Activated CD4-positive, alpha-beta T cell treated with anti-CD3 and anti-CD28 coated beads, Interleukin-2, amount 10 ng/mL, durations not matched to agents 24 days and 14 days (primary cell): ENCODE measurements at places on chromosomes 4 and X. TPM values are rescaled to one million over a fixed set of nuclear protein-coding genes. Genes with fewer than 3 reads are reported as not detected.

DAPP1 gene
- 28.4 and 29.5 TPM in 2 replicates for total RNA-seq

FGFBP1 gene
- total RNA-seq = not detected in 2 replicates

GPR119 gene
- total RNA-seq = not detected in 2 replicates

- H3K4me1 ChIP-seq = peaks cover 15% of the 10 kb centered on the region
- no peaks in the 10 kb centered on the region for H3K36me3 ChIP-seq
- peaks cover 53% of the 10 kb centered on the region for H3K27me3 ChIP-seq
- no peak overlapping the region for H3K4me3 ChIP-seq
- DNase-seq = no peak
Observed at GRCh38 chr4:86596807-86597206, 2.7 kb downstream of the PTPN13 start.

DNA sequence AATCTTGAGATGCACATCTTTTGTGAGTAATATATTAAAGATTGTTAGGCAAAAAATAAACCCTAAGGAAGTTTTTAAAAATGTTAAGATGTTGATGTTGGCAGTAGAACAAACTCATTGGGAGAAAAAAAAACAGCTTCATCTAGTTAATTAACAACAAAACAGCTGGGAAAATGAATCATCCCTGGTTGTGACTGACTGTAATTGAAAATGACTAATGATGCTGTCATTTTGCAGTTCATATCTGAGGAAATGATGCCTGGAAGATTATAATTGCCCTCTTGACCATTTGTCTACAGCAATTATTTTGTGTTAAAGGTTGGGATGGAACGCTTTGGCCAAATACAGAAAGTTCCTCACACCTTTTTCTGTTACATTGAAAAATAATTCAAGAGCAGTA, 760.4 kb upstream of the FTHL17 start:
- no peaks in the 10 kb centered on the region for H3K4me1 ChIP-seq
- no peak for DNase-seq
- H3K36me3 ChIP-seq = no peaks in the 10 kb centered on the region
- H3K27ac ChIP-seq = no peak overlapping the region

GRCh38 chr4:152860046-152860445, 76.1 kb upstream of the FHDC1 start:
- H3K36me3 ChIP-seq = peaks cover 4% of the 10 kb centered on the region
- H3K27ac ChIP-seq = no peak overlapping the region
- H3K27me3 ChIP-seq = no peaks in the 10 kb centered on the region
- H3K4me1 ChIP-seq = no peaks in the 10 kb centered on the region

GRCh38 chrX:153804100-153804595, 9.7 kb downstream of the SSR4 start:
- no peaks in the 10 kb centered on the region for H3K4me1 ChIP-seq
- no peak overlapping the region for H3K27ac ChIP-seq
- no peak for DNase-seq
- H3K4me3 ChIP-seq = no peak overlapping the region
- no peaks in the 10 kb centered on the region for H3K36me3 ChIP-seq
- no peaks in the 10 kb centered on the region for H3K27me3 ChIP-seq

GRCh38 chrX:17597836-17598439, 139.4 kb upstream of the SCML1 start:
- peaks cover 6% of the 10 kb centered on the region for H3K4me1 ChIP-seq
- no peak overlapping the region for H3K4me3 ChIP-seq
- DNase-seq = no peak
- no peak overlapping the region for H3K27ac ChIP-seq

- H3K27ac ChIP-seq = peak overlapping the region; percentile 95
- peaks cover 10% of the 10 kb centered on the region for H3K4me1 ChIP-seq
- peak overlapping the region; percentile 92 for H3K4me3 ChIP-seq
- DNase-seq = peak; percentile 75
- H3K36me3 ChIP-seq = peaks cover 11% of the 10 kb centered on the region
Observed at GRCh38 chrX:80808881-80809411, 731 bp downstream of the BRWD3 start.

GRCh38 chr4:4559596-4559995, 17.7 kb upstream of the STX18 start:
- no peak overlapping the region for H3K27ac ChIP-seq
- peaks cover 2% of the 10 kb centered on the region for H3K4me1 ChIP-seq
- no peaks in the 10 kb centered on the region for H3K27me3 ChIP-seq
- DNase-seq = no peak
- no peaks in the 10 kb centered on the region for H3K36me3 ChIP-seq

GRCh38 chr4:98544818-98545414, 113.5 kb downstream of the TSPAN5 start:
- DNase-seq = peak; percentile 66
- peaks cover 20% of the 10 kb centered on the region for H3K4me1 ChIP-seq
- peaks cover 2% of the 10 kb centered on the region for H3K36me3 ChIP-seq

GRCh38 chr4:85180533-85180932, 214.0 kb upstream of the WDFY3 start:
- H3K4me3 ChIP-seq = no peak overlapping the region
- no peaks in the 10 kb centered on the region for H3K4me1 ChIP-seq
- no peak overlapping the region for H3K27ac ChIP-seq
- H3K27me3 ChIP-seq = no peaks in the 10 kb centered on the region
- no peaks in the 10 kb centered on the region for H3K36me3 ChIP-seq

DNA sequence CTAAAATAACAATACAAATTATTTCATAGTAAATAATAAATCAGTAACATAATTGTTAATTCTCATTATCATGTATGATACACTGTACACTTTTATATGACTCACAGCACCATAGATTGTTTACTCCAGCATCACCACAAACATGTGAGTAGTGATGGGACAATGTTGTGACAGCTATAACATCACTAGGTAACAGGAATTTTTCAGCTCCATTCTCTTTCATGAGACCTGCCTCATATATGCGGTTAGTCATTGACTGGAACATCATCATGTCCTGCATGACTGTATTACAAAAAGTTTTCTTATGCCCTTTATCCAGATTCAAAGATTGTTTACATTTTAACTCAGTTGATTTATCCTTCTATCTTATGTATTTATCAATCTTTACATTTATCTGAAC, 1530.0 kb downstream of the PCDH18 start:
- H3K4me1 ChIP-seq = no peaks in the 10 kb centered on the region
- H3K4me3 ChIP-seq = no peak overlapping the region
- no peaks in the 10 kb centered on the region for H3K36me3 ChIP-seq
- no peaks in the 10 kb centered on the region for H3K27me3 ChIP-seq
- DNase-seq = no peak
- H3K27ac ChIP-seq = no peak overlapping the region

DNA sequence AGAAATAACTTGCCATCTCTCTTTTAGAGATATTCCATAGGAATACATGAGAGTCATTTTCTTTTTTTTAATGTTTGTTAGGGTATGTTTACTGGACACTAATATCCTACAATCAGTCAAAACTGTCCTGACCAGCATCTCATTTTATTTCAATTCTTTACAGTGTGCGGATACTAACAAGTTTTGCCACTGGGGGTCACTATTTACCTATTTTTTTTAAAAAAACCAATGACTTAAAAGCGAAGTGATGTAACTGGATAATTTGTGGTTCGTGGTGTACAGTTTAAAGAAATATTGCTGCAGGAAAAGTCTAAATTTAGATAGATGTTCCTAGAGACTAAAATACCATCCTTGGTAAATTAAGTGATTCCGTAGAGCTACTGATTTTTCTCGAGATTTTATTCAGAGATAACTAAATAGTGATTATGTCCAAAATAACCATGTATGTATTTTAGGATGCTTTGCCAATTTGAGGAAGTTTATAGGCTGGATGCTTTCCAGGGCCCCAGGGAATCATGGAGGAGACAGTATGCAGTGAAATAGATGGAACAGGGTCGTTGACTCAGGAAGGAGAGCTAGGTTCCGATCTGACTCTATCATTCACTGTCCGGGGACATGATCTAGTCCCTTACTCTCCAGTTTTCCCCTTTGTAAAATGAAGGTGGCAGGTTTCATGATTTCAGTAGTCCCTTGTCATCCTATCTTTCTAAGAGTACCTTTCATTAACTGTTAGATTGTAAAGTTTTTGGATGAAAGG, 34.0 kb upstream of the GNPDA2 start:
- no peak overlapping the region for H3K27ac ChIP-seq
- no peak overlapping the region for H3K4me3 ChIP-seq
- no peaks in the 10 kb centered on the region for H3K36me3 ChIP-seq
- DNase-seq = peak; percentile 61
- peaks cover 2% of the 10 kb centered on the region for H3K27me3 ChIP-seq
- H3K4me1 ChIP-seq = no peaks in the 10 kb centered on the region

DNA sequence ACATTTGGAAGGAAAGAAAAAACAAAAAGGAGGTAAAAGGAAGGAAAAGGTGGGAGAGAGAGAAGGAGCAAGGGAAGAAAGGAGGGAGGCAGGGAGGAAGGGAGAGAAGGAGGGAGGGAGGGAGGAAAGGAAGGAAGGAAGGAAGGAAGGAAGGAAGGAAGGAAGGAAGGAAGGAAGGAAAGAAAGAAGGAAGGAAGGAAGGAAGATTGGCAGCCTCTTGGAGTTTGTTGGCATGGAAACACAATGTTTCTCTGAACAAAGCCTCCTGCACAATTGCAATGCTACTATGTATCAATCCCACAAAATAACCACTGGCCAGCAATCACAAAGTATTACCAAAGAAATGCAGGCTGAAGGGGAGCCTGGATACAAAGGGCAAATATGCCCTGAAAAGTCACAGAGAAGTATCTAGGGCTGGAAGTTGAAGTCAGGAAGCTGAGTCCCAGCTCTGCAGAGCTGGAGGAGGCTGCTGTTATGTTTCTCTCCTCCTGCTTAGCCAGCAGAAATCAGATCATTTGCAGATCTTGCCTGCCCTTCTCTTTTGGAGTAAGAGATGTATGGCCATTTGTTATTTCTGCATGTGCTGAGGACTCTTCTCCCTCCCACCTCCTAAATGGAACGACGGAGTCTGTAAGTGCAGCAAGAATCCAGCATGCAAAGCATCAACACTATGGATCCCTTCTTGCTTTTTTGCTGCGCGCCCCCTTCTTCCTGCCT, 195.9 kb upstream of the LDB2 start:
- H3K4me3 ChIP-seq = no peak overlapping the region
- no peaks in the 10 kb centered on the region for H3K36me3 ChIP-seq
- no peak overlapping the region for H3K27ac ChIP-seq
- H3K4me1 ChIP-seq = no peaks in the 10 kb centered on the region
- DNase-seq = peak; percentile 32
- no peaks in the 10 kb centered on the region for H3K27me3 ChIP-seq

DNA sequence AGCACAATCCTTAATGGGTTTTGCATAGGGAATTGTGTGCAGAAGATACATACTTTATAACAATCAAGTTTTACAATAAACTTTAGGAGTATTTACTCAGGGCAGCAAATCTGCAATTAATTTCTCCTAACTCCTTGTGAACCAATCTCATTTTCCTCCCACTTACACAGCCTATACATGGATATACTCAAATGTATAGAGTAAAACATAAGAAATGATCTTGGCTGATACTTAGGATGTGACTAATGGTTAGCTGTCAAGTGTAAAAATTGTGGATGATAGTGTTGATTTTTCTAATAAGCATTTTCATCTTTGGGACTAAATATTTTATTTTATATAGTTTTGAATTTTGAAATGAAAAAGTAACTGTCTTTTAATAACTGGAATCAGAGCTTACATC, 759.6 kb downstream of the GRID2 start:
- H3K4me3 ChIP-seq = no peak overlapping the region
- no peaks in the 10 kb centered on the region for H3K27me3 ChIP-seq
- H3K36me3 ChIP-seq = no peaks in the 10 kb centered on the region
- DNase-seq = no peak
